ENCODE measurements at places on chromosomes 11 and 22.

DNA sequence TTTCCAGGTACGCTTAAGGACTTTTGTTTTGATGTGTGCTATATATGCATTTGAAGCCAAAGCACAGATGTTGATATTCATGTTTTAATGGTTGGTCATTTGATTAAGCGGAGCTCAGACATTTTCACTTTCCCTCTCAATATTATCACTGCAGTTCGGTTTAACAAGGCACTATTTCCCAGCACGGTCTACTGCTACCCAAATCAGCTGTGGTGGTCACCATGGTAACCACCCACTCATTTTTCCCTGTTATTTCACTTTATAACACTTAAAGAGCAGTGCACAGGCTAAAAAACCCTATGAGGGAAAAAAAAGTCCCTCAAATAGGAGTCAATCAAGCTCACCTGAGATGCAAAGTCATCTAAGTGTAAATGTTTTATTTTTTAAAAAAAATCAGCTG is 439.6 kb upstream of the CCDC90B start:
- no peaks in the 10 kb centered on the region for H3K27me3 ChIP-seq
- H3K4me1 ChIP-seq, result no peaks in the 10 kb centered on the region
- H3K27ac ChIP-seq, result no peak overlapping the region

GRCh38 chr11:113664981-113665710 is 41.0 kb downstream of the TMPRSS5 start:
- peaks cover 53% of the 10 kb centered on the region for H3K4me1 ChIP-seq
- no peaks in the 10 kb centered on the region for H3K36me3 ChIP-seq
- DNase-seq, result peak; percentile 53
- no peaks in the 10 kb centered on the region for H3K27me3 ChIP-seq
- H3K4me3 ChIP-seq, result no peak overlapping the region

- no peak overlapping the region for H3K27ac ChIP-seq
- H3K36me3 ChIP-seq, result no peaks in the 10 kb centered on the region
- no peaks in the 10 kb centered on the region for H3K27me3 ChIP-seq
- no peak for DNase-seq
- H3K4me1 ChIP-seq, result peaks cover 7% of the 10 kb centered on the region
- H3K4me3 ChIP-seq, result no peak overlapping the region
These were observed 4.4 kb downstream of the ARRB1 start for GRCh38 chr11:75346912-75347647.

DNA sequence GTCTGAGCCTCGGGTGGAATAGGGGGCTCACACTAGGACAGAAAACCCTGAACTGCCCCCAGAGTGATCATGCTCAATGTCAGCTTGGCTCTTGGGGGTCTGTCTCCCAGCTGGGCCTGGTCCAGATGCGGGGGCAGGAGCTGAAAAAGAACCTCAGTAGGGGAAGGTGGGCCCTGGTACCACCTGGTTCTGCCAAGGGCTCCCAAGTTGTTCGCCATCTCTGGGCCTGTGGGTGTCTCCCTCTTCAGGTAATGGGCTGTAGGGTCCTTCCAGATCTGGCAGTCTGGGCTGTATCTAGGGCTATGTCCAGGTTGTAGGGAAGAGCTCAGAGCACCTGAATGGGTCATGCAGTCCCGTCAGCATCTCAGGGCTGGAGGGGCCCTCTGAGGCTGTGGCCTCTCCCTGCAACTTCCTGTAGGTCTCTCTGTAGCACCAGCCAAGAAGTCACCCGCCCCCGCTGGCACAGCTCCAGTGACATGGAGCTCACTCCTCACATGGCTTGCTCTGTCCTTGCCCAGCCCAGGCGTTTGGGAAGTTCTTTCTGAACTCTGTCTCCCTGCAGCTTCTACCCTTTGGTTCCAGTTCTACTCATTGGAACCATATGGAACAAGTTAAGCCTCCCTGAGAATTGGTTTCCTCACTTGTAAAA is 33.0 kb upstream of the SOX10 start:
- no peak for DNase-seq
- H3K36me3 ChIP-seq, result no peaks in the 10 kb centered on the region
- H3K4me3 ChIP-seq, result no peak overlapping the region
- H3K27me3 ChIP-seq, result no peaks in the 10 kb centered on the region

- H3K27me3 ChIP-seq, result no peaks in the 10 kb centered on the region
- no peak overlapping the region for H3K27ac ChIP-seq
- H3K4me3 ChIP-seq, result no peak overlapping the region
- H3K36me3 ChIP-seq, result peaks cover 42% of the 10 kb centered on the region
- no peak for DNase-seq
These were observed 5.4 kb upstream of the VPS51 start for GRCh38 chr11:65090628-65091027.

DNA sequence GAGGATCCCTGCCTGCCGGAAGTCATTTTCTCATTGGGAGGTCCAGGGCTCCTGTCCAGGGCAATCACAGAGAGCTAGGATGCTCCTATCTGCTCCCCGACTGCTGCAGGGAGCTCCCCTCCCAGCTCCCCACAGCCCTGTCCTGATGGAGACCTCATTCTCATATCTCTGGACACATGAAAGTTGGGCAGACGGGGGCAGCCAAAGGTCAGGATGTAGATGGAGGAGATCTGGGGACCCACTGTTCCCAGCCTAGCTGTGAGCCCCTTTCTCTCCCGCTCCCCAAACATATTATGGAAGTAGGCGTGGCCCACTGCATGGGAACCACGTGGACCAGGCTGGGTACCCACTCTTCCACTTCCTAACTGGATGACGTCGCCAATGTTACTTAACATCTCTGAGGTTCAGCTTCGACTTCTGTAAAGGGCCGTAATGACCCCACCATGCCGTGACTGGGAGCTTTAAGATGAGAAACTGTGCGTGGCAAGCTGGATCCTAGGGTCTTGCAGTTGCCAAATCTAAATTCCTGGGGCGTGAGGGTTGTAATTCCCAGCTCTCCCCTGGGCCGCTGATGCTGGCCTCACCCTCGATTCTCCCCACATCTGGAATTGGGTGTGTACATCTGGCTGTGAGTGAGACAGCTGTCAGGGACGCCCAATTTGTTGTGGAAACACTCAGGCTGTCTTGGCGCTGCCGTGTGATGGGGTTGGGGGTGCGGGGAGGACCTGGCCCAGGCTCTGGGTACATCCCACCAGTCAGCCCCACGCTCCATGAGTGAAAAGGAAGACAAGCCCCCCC is 1.8 kb downstream of the CDC42EP2 start:
- H3K4me3 ChIP-seq, result peak overlapping the region; percentile 77
- H3K4me1 ChIP-seq, result peaks cover 26% of the 10 kb centered on the region
- H3K27me3 ChIP-seq, result no peaks in the 10 kb centered on the region
- H3K27ac ChIP-seq, result no peak overlapping the region
- H3K36me3 ChIP-seq, result peaks cover 29% of the 10 kb centered on the region

DNA sequence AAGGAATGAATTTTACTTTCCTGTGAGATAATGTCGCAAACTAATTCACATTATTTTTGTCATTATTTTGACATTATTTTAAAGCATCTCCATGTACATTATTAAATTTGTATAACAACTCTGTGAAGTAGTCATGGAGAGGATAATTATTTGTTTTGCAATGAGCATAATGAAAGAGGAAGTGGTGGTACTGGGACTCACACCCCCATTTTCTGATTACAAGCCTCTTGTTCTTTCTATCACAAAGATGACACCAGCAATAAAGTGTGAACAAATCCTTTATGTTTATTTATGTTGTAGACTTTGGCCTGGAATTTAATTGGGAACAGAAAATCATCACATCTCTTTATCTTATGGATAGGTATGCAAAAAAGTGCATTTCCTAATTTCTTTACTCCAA is 522.6 kb downstream of the TMEM135 start:
- no peak overlapping the region for H3K4me3 ChIP-seq
- no peaks in the 10 kb centered on the region for H3K27me3 ChIP-seq
- H3K27ac ChIP-seq, result no peak overlapping the region
- no peaks in the 10 kb centered on the region for H3K36me3 ChIP-seq
